ENCODE measurements at places on chromosomes 4 and X. TPM values are rescaled to one million over a fixed set of nuclear protein-coding genes. Genes with fewer than 3 reads are reported as not detected.

- no peak overlapping the region for H3K4me3 ChIP-seq
- no peak overlapping the region for H3K27ac ChIP-seq
- H3K4me1 ChIP-seq = no peaks in the 10 kb centered on the region
- peaks cover 21% of the 10 kb centered on the region for H3K36me3 ChIP-seq
- no peaks in the 10 kb centered on the region for H3K27me3 ChIP-seq
- DNase-seq = no peak
Measured at GRCh38 chrX:10133980-10134676, 22.6 kb upstream of the CLCN4 start.

GRCh38 chr4:111562826-111563225 lies 582.4 kb upstream of the FAM241A start:
- H3K36me3 ChIP-seq = no peaks in the 10 kb centered on the region
- H3K4me3 ChIP-seq = no peak overlapping the region
- H3K4me1 ChIP-seq = no peaks in the 10 kb centered on the region
- no peak overlapping the region for H3K27ac ChIP-seq
- DNase-seq = no peak

DNA sequence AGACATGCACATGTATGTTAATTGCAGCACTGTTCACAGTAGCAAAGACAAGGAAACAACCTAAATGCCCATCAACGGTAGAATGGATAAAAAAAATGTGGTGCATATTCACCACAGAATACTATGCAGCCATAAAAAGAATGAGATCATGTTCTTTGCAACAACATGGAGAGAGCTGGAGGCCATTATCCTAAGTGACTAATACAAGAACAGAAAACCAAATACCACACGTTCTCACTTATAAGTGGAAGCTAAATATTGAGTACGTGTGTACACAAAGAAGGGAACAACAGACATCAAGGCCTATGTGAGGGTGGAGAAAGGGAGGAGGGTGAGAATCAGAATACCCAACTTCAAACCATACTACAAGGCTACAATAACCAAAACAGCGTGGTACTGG lies 17.4 kb upstream of the LNX1 start:
- H3K4me3 ChIP-seq = no peak overlapping the region
- no peak overlapping the region for H3K27ac ChIP-seq
- no peaks in the 10 kb centered on the region for H3K36me3 ChIP-seq
- no peaks in the 10 kb centered on the region for H3K4me1 ChIP-seq

DNA sequence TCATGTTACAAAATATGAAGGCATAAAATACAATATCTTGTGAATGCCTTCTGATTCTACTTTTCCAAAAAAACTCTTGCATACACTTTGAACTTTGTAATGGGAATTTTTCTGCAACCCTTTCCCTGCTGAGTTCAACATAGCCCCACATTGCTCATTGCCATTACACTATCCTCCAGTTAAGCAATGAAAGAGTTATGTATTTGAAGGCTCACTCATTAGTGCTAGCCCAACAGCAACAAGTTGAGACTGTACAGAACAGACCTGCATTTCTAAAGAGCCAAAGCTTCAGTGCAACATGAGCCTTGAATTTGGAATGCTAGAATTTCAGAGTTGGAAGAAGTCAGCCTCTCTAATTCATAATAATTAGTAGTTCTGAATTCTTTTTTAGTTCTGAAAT lies 44.4 kb upstream of the STAG2 start:
- no peaks in the 10 kb centered on the region for H3K36me3 ChIP-seq
- H3K27ac ChIP-seq = no peak overlapping the region
- no peaks in the 10 kb centered on the region for H3K27me3 ChIP-seq
- H3K4me3 ChIP-seq = no peak overlapping the region
- no peak for DNase-seq

DNA sequence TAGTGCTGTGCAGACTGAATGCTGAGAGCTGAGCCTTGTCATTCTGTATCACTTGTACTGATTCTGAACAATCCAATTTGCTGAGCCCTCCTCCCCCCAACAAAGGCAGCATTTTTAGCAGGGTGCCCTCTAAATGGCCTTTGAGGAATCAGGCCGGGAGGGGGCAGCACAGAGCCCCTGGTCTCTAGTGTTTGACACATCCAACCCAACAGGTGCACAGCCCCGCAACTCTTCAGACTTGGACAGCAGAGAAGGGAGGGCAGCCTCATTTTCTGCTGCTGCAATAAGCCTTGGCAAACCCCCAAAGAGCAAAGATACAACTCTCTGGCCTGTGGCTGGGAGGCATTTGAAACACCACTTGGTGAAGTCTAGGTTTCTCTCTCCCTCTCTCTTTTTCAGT lies 3.4 kb downstream of the ATP1B4 start:
- no peaks in the 10 kb centered on the region for H3K27me3 ChIP-seq
- H3K36me3 ChIP-seq = no peaks in the 10 kb centered on the region
- H3K27ac ChIP-seq = no peak overlapping the region
- peak; percentile 13 for DNase-seq

DNA sequence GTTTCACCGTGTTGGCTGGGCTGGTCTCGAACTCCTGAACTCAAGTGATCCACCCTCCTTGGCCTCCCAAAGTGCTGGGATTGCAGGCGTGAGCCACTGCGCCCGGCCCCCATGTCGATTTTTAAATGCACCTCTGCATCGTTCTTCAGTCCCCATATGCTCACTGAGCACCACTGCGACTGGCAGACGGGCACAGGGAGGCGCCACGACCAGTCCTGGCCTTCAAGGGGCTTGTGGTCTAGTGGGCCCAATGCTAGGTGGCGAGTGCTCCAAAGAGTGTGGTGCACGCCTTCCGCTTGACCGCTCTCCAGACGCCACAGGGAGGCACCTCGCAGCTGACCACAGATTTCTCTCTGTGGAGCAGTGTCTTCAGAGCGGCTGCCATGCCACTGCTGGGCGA lies 11.7 kb upstream of the MSANTD1 start:
- H3K36me3 ChIP-seq = peaks cover 11% of the 10 kb centered on the region
- DNase-seq = no peak
- H3K4me1 ChIP-seq = peaks cover 1% of the 10 kb centered on the region
- H3K27me3 ChIP-seq = no peaks in the 10 kb centered on the region
- no peak overlapping the region for H3K4me3 ChIP-seq
- no peak overlapping the region for H3K27ac ChIP-seq

DNA sequence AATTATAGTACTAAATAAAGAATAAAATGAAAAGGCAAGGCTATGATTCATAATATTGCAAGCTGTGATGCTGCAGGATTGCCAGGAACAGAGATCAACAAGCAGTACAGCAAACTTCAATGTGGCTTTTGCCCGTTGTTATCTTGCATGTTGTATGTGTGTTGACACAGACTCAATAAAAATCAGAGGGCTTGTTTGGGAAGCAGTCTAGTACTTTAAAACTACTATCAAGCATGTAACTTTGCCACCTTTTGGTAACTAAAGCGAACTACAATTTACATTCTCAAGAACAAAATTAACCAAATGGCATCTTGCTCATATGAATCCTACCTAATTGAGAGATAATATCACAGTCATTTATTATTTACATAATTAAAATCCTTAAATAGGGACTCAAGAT lies 79.8 kb upstream of the GPM6A start:
- no peak overlapping the region for H3K4me3 ChIP-seq
- no peak overlapping the region for H3K27ac ChIP-seq
- H3K36me3 ChIP-seq = no peaks in the 10 kb centered on the region
- no peaks in the 10 kb centered on the region for H3K27me3 ChIP-seq

DNA sequence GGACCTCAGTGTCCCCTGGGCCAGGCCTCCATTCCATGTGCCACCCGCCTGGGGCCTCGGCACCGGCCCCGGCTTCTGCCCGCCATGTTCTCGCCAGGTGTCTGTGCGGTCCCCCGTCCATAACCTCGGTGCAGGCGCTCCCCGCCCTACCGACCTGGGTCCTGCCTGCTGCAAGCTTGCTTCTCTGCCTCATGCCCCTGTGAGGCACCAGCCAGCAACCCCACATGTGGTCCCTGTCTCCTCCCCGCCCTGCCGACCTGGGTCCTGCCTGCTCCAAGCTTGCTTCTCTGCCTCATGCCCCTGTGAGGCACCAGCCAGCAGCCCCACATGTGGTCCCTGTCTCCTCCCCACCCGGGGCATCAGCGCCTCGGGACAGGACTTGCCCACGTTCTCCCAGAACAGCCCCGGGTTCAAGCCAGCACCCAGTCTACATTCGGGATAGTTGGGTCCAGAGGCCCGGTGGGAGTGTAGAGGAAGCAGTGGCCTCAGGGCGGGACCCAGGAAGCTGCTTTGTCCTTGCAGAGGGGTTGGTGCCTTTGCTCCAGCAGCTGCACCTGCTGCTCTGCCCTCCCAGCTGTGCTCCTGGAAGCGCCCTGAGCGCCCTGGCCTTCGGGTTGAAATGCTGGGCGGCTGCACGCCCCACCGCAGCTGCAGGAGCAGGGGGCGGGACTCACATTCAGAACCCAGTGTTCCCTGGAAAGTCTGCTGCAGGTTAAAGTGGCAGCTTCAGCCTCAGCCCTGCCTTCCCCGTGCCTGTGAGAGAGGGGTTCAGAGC lies 20.1 kb upstream of the UVSSA start:
- no peaks in the 10 kb centered on the region for H3K4me1 ChIP-seq
- H3K27ac ChIP-seq = no peak overlapping the region
- no peak overlapping the region for H3K4me3 ChIP-seq
- no peak for DNase-seq
- H3K27me3 ChIP-seq = no peaks in the 10 kb centered on the region

DNA sequence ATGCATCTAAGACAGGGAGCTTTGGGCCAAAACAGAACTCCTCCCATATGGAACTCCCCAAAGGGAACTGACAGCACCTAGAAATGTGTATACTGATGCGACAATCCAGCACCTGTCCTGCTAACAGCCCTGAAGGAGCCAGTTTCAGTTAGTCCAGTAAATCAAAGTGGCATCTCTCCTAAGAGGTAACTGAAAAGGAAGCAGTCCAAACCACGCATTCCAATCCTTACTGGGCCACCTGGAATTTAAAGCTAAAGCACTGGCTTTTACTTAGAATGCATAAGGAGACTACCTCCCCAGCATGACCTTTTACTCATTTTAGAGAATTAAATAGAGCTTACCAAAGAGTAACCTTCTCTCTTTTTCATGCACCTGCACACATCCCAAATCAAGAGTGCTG lies 586.8 kb upstream of the PITX2 start:
- H3K4me3 ChIP-seq = no peak overlapping the region
- H3K27ac ChIP-seq = no peak overlapping the region
- no peaks in the 10 kb centered on the region for H3K27me3 ChIP-seq

DNA sequence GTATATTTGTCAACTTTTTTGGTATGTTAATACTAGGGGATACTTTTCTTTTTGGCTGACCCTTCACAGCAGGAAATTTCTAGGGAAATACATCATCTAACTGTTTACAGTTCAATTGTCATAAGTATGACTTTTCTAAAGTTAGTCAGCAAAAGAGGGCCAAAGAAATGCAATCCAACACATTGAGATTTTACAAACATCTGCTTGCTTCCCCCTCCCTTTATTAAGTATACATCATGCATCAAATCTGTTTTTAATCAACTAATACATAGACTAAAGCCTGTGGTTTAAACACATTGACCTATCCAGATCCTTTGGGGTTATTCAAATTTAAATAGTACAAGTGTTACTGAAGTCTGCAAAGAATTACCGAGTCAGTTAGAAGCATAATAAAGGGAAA lies 93.9 kb downstream of the MID1 start:
- H3K4me3 ChIP-seq = no peak overlapping the region
- no peak overlapping the region for H3K27ac ChIP-seq
- no peak for DNase-seq
- H3K36me3 ChIP-seq = peaks cover 3% of the 10 kb centered on the region
- no peaks in the 10 kb centered on the region for H3K27me3 ChIP-seq

- no peak for DNase-seq
- H3K4me1 ChIP-seq = peaks cover 38% of the 10 kb centered on the region
- H3K27ac ChIP-seq = no peak overlapping the region
- peak overlapping the region; percentile 19 for H3K4me3 ChIP-seq
- H3K27me3 ChIP-seq = peaks cover 95% of the 10 kb centered on the region
Measured at GRCh38 chr4:110641218-110641617, 18.3 kb upstream of the PITX2 start.

DNA sequence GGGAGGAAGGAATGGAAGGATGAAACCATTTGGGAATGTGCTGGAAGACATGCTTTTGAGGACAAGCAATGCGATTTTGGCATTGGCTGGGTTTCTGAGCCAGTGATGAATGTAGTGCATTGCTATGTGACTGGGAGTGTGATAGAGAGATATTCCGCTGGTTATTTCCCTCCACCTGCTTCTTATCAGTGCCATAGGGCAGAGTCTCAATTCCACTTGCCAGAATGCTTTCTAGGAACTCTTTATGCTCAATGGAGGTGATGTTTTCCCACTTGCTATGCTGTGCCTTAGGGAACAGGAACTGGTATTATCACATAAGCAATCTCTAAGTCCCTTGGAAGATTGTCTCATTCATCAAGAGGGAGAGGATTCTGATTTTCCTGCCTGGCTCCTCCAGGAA lies 28.0 kb downstream of the TBL1X start:
- H3K27me3 ChIP-seq = no peaks in the 10 kb centered on the region
- H3K4me3 ChIP-seq = no peak overlapping the region
- no peak for DNase-seq
- H3K27ac ChIP-seq = no peak overlapping the region
- peaks cover 9% of the 10 kb centered on the region for H3K36me3 ChIP-seq

GRCh38 chr4:53348046-53348445 lies 17.8 kb downstream of the SCFD2 start:
- no peaks in the 10 kb centered on the region for H3K27me3 ChIP-seq
- no peak overlapping the region for H3K27ac ChIP-seq
- H3K36me3 ChIP-seq = peaks cover 8% of the 10 kb centered on the region
- DNase-seq = no peak

GRCh38 chr4:81676537-81676936 lies 204.8 kb upstream of the RASGEF1B start:
- H3K4me1 ChIP-seq = no peaks in the 10 kb centered on the region
- H3K4me3 ChIP-seq = no peak overlapping the region
- H3K36me3 ChIP-seq = no peaks in the 10 kb centered on the region
- peaks cover 3% of the 10 kb centered on the region for H3K27me3 ChIP-seq
- no peak overlapping the region for H3K27ac ChIP-seq

GRCh38 chrX:69431420-69431819 lies 72.7 kb upstream of the NALF2 start:
- H3K36me3 ChIP-seq = no peaks in the 10 kb centered on the region
- H3K27ac ChIP-seq = no peak overlapping the region
- no peaks in the 10 kb centered on the region for H3K4me1 ChIP-seq

- no peaks in the 10 kb centered on the region for H3K36me3 ChIP-seq
- H3K27me3 ChIP-seq = no peaks in the 10 kb centered on the region
- H3K4me1 ChIP-seq = peaks cover 42% of the 10 kb centered on the region
- peak overlapping the region; percentile 92 for H3K27ac ChIP-seq
Measured at GRCh38 chrX:41087201-41087600, 2.0 kb downstream of the USP9X start.

Gene XAGE2
- not detected for total RNA-seq

Gene RWDD4
- 19.6 TPM for total RNA-seq

Gene TRIM60
- total RNA-seq = not detected

Gene PALLD
- 43.2 TPM for total RNA-seq

Gene HSFX1
- 3.4 TPM for total RNA-seq

Gene TEX13B
- not detected for total RNA-seq

Gene MAP7D2
- total RNA-seq = 1.4 TPM
